ENCODE measurements at places on chromosomes 1 and 21. TPM values are rescaled to one million over a fixed set of nuclear protein-coding genes. Genes with fewer than 3 reads are reported as not detected.

GRCh38 chr1:181675091-181675917 is 192.0 kb downstream of the CACNA1E start:
- DNase-seq = no peak

Gene FCGR3A
- 29.3 TPM for total RNA-seq

GRCh38 chr1:16241221-16241708 is 4.3 kb upstream of the CPLANE2 start:
- DNase-seq = no peak

DNA sequence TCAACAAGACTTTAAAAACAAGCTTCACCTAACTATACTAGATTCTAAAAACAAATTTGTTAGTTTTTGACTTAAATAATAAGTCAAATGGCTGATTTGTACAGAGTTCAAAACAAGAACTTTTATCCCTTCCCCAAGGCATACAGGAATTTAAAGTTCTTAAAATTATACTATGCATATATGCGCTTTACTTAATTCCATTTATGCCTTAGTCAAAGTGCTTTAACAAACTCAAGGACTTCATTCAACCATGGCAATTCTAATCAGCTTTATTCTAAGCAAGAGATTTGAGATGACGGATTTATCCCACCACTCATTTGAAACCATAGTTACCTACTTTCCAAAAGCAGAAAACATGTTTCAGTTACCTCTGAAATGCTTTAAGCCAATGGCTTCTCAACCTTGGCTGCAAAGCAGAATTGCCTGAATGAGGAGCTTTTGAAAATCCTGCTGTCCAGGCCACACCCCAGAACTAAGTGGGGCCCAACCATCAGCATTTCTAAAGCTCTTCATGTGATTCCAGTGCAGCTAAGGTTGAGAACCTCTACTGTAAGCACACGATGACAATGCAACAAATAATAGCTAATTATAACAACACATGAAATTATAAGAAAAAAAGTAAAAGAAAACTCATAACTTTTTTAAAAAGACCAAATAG is 44.6 kb downstream of the TTLL7 start:
- DNase-seq = no peak

Gene RPS6KA1
- 32.0 TPM for total RNA-seq

GRCh38 chr1:19370453-19371170 is 58.5 kb downstream of the SLC66A1 start:
- DNase-seq = no peak

DNA sequence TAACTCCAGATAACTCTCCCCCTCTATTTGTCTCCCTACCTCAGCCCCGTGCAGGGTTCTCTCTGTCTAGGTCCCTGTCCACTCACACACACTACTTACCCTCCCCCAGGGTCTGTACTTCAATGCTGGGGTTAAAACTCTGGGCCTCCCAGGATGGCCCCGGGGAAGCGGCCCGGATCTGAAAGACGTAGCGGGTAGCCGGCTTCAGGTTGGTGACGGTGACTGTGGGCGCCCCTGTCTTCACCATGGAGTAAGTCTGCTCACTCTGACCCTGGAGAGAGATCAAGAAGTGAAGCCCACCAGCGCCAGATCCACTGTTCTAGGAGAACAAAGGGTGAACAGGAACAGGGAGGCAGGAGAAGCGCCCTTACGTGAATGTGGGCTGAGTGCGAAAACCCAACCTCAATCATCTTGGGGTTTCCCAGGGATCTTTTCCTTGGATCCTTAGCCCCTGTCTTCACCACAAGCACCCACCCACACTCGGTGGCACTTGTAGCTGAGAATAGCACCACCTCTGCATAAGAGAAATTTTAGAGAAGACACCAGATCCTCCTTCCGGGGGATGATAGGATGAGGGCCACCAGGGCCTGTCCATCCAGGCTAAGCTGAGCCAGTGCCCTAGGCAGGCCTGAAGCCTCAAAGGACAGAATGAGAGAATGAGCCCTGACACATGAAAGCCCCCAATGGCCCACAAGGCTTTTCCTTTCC is 33.5 kb downstream of the EPHA10 start:
- no peak for DNase-seq

GRCh38 chr1:117036018-117036461 is 24.1 kb upstream of the TTF2 start:
- no peak for DNase-seq

DNA sequence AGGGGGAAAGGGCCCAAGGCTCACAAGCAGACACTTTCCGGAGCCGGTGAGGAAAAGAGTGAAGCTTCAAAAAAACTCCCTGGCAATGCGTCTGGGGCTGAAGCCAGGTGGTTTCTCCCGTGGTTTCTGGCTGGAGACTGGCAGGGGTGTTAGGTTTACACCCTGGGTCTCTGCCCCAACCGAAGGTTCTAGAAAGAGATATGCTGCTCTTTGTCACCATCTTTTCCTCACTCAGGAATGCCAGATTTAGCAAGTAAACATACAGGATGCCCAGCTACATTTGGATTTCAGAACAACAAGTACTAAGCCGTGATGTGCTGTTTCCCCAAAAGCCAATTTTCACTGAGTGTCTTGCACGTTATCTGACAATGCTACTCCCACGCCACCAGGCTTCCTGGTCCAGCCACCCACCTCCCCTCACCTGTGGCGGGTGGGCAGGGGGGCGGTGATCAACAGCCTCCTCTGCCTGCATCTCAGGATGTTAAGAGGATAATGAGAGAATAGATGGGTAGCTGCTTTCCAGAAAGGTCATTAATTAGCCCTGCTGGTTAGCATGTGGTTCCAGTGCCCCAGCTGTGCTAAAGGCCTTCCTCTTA is 69.6 kb upstream of the OLIG2 start:
- DNase-seq = no peak

GRCh38 chr21:43277481-43278351 is 108.9 kb downstream of the CRYAA start:
- no peak for DNase-seq

Gene ERRFI1
- total RNA-seq = 160 TPM
